ENCODE measurements at places on chromosomes 11 and 22. TPM values are rescaled to one million over a fixed set of nuclear protein-coding genes. Genes with fewer than 3 reads are reported as not detected.

MRPL49 gene
- total RNA-seq: 41.0 TPM

OR2D2 gene
- total RNA-seq: not detected

SLC5A1 gene
- total RNA-seq: not detected

GRCh38 chr11:131530407-131530806 is 160.0 kb downstream of the NTM start:
- DNase-seq: no peak
